ENCODE measurements at places on chromosomes 5 and 9. TPM values are rescaled to one million over a fixed set of nuclear protein-coding genes. Genes with fewer than 3 reads are reported as not detected.
A peak's percentile ranks its signal among the peaks of the same experiment; 100 is the strongest.

The ITK gene
- polyA plus RNA-seq = 0.11 TPM

The SLC6A18 gene
- 1.5 TPM for polyA plus RNA-seq

- no peak for DNase-seq
These were observed 40.0 kb downstream of the CMYA5 start for GRCh38 chr5:79729679-79730078.

DNA sequence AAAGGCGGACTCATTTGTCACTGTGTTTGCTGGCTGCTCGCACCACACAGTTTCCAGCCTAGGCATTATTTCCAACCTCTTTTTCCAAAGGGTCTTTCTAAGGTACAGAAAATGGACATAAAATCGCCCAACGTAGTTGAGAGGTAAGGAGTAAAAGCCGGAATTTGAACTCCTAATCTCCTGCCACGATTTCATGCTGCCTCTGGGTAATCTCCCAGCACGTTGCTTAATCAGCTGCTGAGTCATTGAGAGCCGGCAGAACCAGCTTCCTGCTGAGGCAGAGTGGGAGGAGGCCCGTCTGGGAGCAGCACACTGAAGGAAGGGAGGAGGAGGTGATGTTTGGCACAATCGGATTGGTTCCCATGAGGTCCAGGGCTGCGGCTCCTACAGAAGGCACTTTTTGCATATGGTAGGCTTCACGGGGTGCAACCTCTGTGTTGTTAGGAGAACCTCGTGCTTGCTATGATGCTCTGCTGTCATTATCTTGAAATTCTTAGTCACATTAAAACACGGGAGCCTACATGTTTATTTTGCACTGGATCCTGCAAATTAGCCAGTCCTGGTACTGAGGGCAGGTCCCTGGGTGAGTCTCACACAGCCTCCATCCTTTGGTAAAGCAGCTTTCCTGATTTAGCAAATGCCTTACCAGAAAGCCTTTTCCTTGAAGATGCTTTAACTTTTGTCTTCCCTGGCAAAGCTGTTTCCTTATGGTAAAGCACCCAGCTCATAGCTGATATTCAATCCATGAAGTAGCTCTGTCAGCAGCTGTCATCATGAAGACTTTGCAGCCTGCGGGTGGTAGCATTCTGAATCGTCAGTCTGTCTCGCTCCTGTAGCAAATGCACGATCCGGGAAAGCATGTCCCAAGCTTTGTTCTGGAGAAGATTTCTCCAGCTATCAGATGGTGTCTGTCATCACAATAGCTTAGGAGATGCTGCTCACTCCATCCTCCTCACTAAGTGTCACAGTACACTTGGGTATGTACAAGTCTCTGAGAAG, 191.6 kb upstream of the MSX2 start:
- DNase-seq = peak; percentile 53

The PCDHA6 gene
- polyA plus RNA-seq = 0.80 TPM

The ADAMTSL1 gene
- 3.0 TPM for polyA plus RNA-seq

The ARSB gene
- polyA plus RNA-seq = 8.3 TPM

The NAIP gene
- polyA plus RNA-seq = 5.7 TPM

The ALAD gene
- polyA plus RNA-seq = 64.1 TPM

The FOXD4L5 gene
- not detected for polyA plus RNA-seq

The CTXN3 gene
- polyA plus RNA-seq = 79.2 TPM

DNA sequence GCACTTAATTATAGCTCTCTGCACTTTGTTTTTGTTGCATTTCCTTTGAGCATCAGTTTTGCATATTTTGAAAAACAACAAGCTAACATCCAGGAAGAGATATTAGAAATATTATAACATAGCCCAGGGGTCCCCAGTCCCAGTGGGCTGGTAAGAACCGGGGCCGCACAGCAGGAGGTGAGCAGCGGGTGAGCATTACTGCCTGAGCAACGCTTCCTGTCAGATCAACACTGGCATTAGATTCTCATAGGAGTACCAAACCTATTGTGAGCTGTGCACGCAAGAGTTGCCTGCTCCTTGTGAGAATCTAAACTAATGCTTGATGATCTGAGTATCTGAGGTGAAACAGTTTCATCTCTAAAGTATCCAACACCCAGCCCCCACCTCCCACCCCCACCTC, 675.9 kb upstream of the ZNF608 start:
- DNase-seq = no peak

The BRD3 gene
- polyA plus RNA-seq = 7.7 TPM

- no peak for DNase-seq
These were observed 2.8 kb downstream of the TXNDC8 start for GRCh38 chr9:110334871-110335270.

GRCh38 chr9:77811832-77812231, 163.7 kb upstream of the GNA14 start:
- no peak for DNase-seq

GRCh38 chr9:77021922-77022782, 2.7 kb downstream of the FOXB2 start:
- DNase-seq = peak; percentile 26

DNA sequence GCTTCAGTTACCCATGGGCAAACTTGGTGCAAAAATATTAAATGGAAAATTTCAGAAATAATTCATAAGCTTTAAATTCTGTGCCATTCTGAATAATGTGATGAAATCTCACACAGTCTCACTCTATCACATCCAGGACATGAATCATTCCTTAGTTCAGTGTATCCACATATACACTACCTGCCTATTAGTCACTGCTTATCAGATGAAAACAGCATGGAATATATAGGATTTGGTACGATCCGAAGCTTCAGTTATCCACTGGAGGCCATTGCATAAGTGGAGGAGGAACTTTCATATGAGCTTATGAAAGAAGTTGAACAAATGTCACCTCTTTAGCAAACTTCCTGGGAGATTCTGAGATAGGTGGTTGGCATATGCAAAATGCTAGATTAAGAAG, 64.2 kb downstream of the GAPVD1 start:
- DNase-seq = no peak

The MARCOL gene
- polyA plus RNA-seq = not detected

The DAB2 gene
- 138 TPM for polyA plus RNA-seq

DNA sequence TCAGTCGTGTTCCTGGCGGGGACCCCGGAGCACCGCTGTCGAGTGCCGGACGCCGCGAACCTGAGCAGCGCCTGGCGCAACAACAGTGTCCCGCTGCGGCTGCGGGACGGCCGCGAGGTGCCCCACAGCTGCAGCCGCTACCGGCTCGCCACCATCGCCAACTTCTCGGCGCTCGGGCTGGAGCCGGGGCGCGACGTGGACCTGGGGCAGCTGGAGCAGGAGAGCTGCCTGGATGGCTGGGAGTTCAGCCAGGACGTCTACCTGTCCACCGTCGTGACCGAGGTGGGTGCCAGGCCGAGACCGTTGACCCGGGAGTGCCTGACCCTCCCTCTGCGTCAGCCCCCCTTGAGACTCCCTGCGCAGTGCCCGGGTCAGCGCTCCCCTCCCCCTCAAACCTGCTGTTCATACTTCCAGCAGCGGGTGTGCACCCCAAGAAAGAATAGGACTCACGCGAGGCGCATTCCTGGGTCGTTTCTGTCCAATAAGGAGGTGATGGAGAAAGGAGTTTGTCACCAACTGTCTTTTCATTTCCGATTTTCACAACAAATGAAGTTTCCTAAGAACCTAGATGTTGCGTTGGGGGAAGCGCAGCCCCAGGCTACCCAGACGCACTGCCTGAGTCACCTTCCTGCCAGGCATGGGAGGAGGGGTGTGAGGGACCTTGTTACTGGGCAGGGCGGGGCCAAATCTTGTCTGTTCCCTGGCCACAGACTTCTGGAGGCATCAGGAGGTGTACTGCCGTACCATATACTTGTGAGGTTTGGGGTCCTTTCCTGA, 722 bp downstream of the SLC22A4 start:
- no peak for DNase-seq

- DNase-seq = no peak
These were observed 120.6 kb downstream of the FOXD1 start for GRCh38 chr5:73327908-73328455.

DNA sequence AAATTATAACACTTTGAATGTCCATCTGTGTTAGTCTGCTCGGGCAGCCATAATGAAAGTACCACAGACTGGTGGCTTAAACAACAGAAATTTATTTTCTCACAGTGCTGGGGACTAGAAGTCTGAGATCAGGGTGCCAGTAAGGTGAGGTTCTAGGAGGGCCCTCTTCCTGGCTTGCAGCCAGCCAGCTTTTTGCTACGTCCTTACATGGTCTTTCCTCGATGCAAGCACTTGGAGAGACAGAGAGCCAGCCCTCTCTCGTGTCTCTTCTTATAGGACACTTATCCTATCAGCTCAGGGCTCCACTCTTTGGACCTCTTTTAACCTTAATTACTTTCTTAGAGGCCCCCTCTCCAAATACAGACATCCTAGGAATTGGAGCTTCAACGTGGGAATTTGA, 351.8 kb downstream of the SPOCK1 start:
- no peak for DNase-seq

The TXNDC8 gene
- polyA plus RNA-seq = not detected

The MYOT gene
- 2.3 TPM for polyA plus RNA-seq

- DNase-seq = no peak
These were observed 33.9 kb downstream of the TAS2R1 start for GRCh38 chr5:9596171-9596780.

The FBP1 gene
- 266 TPM for polyA plus RNA-seq

Measured in kidney (tissue), 22 donors.